ENCODE measurements at places on chromosomes 6 and 20.

DNA sequence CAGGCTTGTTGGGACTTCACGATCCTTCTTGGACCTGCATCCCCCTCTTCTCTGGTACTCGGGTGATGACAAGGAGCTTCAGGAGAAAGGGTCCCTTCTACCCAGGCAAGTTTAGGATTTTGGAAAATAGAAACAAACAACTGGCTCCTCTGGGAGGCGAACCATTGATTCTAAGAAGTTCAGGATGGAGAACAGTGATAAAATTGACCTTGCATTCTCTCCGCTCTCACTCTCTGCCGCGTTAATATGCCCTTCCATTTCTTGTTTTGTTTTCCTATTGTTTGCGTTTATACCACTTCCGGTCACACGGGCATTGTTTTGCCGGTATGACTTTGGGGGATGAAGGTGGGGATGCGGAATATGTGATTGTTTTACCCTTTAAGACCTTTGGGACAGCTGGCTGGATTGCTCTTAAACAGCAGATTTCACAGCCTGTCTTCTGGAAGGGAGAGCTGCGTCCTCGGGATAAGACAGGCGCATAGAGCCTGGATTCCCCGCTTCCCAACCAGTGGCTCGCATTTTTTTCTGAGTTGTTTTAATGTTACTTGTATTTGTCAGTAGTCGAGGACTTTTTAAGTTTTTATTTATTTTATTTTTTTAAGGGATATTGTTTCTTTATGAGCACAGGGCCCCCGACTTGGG is 144.3 kb upstream of the ZNF184 start:
- no peak for DNase-seq

DNA sequence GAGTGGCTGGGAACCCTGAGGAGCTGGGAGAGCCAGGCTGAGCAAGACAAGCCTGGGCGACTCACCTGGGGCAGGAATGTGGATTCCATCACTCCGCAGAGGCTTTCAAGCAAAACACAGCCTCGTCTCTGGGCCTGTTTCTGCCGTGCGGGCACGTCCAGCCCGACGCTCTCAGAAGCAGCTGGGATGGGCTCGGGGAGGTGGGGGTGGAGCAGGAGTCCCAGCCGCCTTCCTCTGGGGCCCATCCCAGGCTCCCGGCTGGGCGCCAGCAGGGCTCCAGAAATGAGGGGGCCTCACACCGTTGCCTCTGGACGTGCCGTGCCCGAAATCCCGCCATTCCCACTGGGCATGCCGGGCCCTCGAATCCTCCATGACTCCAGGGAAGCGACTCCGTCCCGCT is 8.7 kb upstream of the RPS21 start:
- DNase-seq = no peak

- DNase-seq = no peak
Measured at GRCh38 chr6:26493258-26493657, 6.8 kb upstream of the BTN1A1 start.

DNA sequence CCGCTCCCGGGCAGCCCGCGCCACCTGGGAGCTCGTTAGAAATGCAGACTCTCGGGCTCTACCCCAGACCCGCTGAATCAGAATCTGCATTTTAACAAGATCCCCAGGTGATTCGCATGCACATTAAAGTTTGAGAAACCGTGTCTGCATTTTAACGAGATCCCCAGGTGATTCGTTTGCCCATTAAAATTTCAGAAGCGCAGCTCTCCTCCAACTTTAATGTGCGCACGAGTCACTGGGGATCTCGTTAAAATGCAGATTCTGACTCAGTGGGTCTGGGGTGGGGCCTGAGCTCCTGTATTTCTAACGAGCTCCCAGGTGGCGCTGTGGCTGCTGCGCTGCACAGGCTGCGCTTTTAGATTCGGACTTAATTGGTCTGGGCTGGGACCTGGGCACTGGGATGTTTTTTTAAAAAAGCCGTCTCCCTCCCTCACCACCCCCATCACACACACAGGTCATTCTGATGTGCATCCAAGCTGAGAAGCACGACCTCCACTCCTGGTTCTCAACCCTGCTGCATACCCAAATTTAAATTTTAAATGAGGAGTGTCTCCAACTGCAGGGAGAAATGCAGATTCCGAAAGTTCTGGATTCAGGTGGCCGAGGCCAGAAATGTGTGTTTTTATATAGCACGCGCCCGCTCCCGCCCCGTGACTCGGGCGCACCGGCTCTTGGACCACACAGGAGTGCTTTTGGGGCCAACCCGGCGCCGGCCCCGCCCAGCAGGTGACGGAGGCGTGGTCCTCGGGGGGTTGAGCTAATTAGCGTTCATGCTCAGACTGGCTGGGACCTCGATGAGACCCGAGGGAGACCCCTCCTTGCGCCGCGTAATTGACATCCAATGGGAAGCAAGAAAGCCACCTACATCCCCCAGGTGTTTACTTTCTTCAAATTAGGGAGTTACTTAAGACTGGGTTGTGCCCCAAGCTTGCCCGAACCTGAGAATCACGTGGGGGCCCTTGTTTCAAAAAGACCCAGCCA is 85.8 kb downstream of the ZFP64 start:
- no peak for DNase-seq

- no peak for DNase-seq
Measured at GRCh38 chr20:34328928-34329677, 25.9 kb upstream of the AHCY start.

DNA sequence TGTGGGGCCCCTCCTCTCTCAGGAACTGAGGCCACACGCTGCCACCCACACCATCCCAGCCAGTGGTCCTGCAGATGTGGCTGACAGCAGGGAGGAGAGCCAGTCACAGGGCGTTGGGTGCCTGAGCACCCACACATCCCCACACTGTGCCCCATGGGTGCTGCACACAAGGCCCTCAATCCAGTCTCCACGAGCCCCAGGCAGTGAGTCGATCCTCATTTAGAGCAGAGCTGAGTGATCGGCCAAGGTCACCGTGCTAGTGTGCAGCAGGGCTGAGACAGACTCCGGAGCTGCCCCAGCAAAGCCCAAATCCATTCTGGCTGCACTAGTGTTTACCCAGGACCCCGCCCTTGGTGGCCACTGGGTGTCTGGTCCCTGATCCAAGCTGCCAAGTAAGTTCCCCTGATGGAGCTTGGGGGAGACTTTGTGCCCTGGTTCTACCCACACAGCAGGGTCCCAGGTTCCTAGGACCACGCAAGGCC is 9.0 kb downstream of the C20orf203 start:
- DNase-seq = no peak

- DNase-seq = no peak
Measured at GRCh38 chr6:71496018-71496721, 207.6 kb downstream of the OGFRL1 start.

DNA sequence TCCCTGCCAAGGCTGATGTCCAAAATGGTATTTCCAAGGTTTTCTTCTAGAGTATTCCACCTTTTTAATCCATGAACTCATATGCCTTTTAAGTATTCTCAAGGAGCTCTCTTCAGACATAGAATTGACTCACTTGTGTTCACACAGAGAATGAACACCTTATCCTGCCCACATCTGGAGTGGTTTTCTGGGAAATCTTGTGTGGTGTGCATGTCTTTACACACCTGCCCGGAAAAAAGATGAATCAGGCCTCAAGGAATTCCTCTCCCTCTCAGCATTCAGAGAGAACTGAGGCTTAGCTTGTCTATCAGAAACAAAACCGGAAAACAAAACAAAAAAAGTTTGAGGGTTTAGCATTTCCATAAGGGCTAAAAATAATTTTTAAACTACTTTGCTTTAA is 148.8 kb downstream of the TFAP2A start:
- no peak for DNase-seq

GRCh38 chr6:100344321-100344720 is 120.4 kb downstream of the SIM1 start:
- DNase-seq = no peak

- DNase-seq = no peak
Measured at GRCh38 chr20:53292347-53292746, 301.3 kb downstream of the ZNF217 start.

- no peak for DNase-seq
Measured at GRCh38 chr6:12704946-12705345, 11.6 kb upstream of the PHACTR1 start.

DNA sequence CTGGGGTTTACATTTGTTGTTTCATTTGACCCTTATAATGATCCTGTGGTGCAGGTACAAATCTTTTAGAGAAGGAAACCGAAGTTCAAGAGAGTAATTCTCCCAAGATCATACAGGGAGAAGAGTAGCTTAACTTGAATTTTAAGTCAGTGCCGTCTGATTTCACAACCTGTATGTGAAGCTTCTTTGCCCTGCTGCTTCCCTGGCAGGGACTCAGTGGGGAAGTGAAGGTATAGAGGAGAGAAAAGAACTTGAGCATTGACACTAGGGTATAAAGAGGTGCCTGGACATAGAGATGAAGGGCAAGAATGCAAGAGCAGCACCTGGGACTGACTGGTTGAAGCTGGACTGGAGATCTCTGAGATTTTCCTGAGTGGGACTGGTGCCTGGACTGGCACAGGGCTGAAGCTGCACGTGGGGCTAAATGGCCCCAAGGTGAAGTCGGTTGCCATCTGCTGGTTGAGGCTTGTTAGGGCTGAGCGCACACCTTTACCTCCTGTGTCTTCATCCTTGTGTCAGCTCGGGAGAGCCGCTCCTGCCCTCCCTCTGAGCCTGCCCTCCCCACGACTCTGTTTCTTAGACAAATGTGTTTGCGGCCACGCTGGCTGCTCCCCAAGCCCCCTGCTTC is 41.8 kb downstream of the FARS2 start:
- no peak for DNase-seq

GRCh38 chr6:157513004-157513603 is 132.1 kb downstream of the ZDHHC14 start:
- no peak for DNase-seq

DNA sequence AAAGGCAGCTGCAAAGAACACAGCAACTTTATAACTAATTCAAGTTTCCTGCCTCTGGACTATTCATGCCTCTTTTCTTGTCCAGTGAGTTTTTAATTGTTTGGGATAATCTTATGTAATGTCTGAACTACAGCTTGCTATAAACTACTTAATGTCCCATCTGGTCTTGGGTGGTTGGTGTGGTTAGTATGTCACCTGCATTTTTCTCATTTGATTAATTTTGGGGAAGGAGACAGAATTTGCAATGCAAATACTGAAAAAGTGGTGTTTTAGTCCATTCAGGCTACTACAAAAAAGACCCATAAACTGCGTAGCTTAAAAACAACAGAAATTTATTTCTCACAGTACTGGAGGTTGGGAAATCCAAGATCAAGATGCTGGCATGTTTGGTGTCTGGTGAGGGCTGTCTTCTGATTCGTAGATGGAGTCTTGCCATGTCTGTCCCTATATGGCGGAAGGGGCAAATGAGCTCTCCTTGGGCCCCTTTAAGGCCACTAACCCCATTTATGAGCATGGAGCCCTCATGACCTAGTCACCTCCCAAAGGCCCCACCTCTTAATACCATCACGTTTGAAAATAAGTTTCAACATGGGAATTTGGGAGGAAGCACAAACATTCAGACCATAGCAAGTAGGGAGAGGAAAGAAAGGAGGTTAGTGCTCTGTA is 22.4 kb downstream of the RNF8 start:
- no peak for DNase-seq

- DNase-seq = no peak
Measured at GRCh38 chr20:54470697-54471096, 4.7 kb upstream of the DOK5 start.

- DNase-seq = no peak
Measured at GRCh38 chr20:23584434-23585199, 16.3 kb upstream of the CST9L start.
